ENCODE measurements at places on chromosomes 2 and 18.

DNA sequence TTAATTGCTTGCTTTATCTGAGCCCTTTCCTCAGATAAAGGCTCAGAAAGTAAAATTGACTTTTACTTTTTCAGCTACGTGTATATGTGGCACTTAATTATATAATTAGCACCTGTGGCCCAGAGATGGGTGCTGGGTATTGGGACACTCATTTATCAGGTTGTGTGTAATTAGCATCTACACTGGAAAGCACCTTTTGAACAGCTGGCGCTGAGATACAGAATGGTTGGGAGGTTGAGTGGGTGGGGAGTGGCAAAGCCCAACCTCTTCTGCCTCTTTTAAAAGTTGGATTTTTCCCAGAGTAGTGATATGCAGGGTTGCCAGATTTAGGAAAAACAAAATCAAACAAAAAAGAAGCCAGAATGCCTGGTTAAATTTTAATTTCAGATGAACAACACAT lies 23.9 kb downstream of the SPTBN1 start:
- no peak for DNase-seq

GRCh38 chr2:95343429-95344214 lies 46.5 kb downstream of the KCNIP3 start:
- DNase-seq: peak; percentile 12

GRCh38 chr2:181984060-181984459 lies 1.6 kb upstream of the PPP1R1C start:
- no peak for DNase-seq

GRCh38 chr2:96142217-96143113 lies 2.8 kb downstream of the DUSP2 start:
- peak; percentile 87 for DNase-seq

- no peak for DNase-seq
Measured at GRCh38 chr18:78975292-78975691, 4.3 kb upstream of the SALL3 start.

- DNase-seq: peak; percentile 81
Measured at GRCh38 chr2:111121028-111121827, 514 bp downstream of the BCL2L11 start.

GRCh38 chr2:64620661-64621060 lies 33.1 kb downstream of the SERTAD2 start:
- no peak for DNase-seq

GRCh38 chr2:10784719-10785118 lies 27.9 kb downstream of the PDIA6 start:
- no peak for DNase-seq

GRCh38 chr2:168244318-168244717 lies 3.1 kb downstream of the STK39 start:
- DNase-seq: peak; percentile 48

DNA sequence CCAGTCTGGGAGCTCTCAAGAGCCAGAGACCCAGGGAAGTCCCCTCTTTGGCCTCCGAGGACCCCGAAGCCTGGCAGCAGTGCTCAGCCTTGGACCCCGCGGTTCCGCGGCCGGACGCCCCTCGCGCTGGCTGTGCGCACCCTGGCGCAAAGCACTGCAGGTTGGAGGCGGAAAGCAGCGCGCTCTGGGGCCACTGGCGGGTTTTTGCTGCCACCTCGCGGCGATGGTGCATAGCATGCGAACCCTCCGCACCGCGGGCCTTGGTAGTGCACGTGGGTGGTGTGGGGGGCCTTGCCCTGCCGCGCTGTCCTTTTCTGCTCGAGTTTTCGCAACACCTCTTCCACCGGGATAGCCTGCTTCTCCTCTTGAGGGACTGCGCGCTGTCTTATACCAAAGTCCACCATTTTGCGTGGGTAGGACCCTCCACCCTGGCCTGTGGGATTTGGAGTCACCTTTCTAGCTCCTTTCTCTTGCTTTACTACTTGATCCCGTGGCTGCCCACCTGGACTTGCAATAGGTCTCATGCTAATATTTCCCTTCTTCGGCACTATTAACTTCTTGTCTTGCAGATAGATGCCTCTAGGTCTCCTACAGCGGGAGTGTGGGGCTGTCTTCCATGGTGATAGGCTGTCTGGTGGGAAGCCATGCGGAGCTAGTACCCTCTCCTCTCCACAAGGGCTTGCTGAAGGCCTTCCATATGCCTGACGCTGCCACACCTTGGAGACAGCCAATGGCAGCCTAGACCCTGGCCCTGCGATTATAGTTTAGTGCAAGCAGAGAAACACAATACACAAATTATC lies 14.3 kb downstream of the SIX3 start:
- peak; percentile 90 for DNase-seq

DNA sequence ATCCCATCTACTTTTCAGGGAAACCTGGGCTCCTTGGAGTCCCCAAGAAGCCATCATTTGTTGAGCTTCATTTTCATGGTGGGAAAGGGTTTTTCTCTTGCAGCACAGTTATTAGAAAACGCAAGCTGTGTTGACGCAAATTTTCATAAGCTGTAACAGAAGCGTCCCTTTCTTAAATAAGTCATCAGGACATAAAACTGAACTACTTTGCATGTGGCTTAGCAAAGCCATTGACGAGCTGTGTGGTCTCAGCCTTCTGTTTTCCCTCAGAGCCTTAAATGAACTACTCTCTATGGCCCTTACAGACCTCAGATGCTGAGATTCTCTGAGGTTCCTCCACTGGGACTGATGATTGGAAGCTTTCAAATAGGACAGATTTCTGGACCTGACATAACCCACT lies 85.1 kb downstream of the ARL4C start:
- DNase-seq: no peak

DNA sequence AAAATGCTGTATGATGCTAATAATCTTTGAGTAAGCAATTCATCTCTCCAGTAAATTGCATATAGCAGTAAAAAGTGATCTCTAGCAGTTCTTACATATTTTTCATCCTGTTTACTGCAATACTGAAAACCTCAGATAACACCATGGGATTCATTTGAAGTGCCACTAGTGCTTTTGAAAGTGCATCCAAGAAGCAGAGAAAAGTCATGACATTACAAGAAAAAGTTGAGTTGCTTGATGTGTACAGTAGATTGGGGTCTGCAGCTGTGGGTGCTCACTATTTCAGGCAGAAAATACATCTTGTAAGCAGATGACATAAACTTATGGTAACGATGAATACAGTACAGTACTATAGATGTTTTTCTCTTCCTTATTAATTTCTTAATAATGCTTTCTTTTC lies 1984.9 kb upstream of the LRRTM1 start:
- DNase-seq: no peak

DNA sequence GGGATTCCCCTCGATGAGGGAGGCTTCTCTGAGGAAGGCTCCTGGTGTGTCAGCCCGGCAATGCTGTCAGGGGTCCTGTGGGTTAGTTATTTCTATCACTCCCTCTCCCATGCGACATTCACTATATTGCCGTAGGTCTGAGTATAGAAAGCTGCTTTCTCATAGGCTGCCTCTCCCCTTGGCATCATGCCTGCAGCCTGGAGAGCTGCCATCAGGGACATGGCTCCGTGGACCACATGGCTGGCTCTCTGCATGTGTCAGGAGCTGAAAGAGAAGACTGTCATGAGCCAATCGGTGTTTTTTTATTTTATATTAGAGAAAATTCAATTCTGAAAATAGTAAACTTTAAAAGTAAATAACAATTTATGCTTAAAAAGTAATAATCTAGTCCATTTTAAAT lies 198.0 kb downstream of the CDH20 start:
- DNase-seq: no peak
